ENCODE measurements at places on chromosomes 12 and 14.

- DNase-seq = no peak
Measured at GRCh38 chr12:131189781-131190180, 236.1 kb downstream of the ADGRD1 start.

- no peak for DNase-seq
Measured at GRCh38 chr12:132144810-132145168, 532 bp downstream of the NOC4L start.

DNA sequence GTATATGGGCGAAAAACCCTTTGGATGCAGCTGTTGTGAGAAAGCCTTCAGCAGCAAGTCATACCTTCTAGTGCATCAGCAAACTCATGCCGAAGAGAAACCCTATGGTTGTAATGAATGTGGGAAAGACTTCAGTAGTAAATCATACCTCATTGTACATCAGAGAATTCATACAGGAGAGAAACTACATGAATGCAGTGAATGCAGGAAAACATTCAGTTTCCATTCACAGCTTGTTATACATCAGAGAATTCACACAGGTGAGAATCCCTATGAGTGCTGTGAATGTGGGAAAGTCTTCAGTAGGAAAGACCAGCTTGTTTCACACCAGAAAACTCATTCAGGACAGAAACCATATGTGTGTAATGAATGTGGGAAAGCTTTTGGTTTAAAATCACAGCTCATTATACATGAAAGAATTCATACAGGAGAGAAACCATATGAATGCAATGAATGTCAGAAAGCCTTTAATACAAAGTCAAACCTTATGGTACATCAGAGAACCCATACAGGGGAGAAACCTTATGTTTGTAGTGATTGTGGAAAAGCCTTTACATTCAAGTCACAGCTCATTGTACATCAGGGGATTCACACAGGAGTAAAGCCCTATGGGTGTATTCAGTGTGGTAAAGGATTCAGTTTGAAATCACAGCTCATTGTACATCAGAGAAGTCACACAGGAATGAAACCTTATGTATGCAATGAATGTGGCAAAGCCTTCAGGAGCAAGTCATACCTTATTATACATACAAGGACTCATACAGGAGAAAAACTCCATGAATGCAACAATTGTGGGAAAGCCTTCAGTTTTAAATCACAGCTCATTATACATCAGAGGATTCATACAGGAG is 21.4 kb downstream of the ZNF268 start:
- DNase-seq = no peak

GRCh38 chr14:68285421-68286179 is 466.0 kb downstream of the RAD51B start:
- DNase-seq = no peak
